Posterior vena cava (tissue), 2 donors: ENCODE measurements at places on chromosomes 5 and 9.

DNA sequence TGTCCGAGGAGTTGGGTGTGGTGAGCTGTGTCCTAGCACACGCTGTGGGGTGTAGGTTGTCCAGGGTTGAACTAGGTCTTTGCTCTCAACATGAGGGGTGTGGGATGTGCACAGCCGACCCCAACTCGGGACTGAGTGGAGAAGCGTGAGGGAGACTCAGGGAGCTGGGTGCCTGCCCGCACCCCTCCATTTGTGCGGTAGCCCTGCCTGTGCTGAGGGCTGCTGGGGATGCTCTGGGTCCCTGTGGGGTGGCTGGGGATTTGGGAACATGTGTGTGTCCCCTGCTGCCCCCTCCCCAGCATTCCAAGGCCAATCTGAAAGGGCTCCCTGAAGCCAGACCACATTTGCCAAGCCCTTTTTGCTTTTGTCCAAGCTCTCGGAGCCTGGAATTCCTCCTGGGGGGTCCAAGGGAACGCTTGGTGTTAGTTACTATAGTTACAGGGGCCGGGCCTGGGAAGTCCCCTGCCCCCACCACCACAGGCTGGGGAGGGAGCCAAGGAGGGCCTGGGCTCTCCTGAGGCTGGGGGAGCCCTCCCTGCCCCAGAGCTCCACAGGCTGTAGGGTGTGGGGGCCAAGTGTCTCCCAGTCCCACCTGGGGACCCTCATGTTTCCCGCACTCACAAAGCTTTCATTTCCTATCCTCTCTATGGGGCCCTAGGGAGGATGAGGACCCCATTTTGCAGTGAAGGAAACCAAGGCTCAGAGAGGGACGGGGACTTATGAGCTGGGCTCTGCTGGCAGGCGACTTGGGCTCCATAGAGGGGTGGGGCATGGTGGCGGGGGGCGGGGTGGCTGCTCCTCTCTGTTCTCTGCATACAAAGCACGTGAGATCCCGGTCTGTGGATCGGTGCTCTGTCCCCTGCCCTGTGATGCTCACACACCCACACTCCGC lies 1.1 kb downstream of the CRB2 start:
- DNase-seq: no peak

DNA sequence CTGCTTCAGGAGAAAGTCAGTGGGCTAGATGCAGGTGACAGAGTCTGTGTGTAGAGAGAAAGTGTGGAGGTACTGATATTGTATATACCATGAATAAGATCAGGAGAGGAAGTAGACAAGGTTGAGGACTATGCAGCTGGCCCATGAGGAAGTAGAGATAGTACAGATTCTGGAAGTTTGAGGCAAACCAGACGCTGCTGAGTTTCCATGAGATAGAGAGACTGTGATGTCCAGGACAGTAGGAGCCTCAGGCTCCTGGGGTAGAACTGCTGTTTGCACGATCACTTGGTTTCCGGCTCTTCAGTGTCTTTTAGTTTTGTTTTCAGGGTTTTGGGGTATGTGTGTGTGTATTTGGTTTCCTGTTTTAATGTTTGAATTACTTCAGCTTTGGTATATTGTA lies 13.6 kb downstream of the OTULINL start:
- DNase-seq: no peak

DNA sequence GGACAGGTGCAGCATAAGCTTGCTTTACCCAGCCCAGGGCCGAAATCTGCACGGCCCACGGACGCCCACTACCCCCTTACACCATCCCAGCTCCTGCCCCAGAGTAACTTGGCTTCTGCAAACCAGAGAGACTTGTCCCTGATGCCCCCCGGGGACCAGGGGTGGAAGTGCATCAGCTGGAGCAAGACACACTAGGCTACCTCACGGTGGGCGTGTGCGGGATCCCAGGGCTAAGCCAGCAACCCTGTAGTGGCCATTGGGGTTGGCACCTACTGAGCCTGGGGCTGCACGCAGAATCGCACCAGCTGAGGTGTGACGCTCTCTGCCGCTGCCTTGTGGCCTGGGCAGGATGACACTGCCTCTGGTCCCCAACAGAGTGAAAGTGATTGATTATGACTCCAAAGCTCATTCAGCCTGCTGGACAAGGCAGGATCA lies 6.1 kb upstream of the ZNF79 start:
- no peak for DNase-seq

DNA sequence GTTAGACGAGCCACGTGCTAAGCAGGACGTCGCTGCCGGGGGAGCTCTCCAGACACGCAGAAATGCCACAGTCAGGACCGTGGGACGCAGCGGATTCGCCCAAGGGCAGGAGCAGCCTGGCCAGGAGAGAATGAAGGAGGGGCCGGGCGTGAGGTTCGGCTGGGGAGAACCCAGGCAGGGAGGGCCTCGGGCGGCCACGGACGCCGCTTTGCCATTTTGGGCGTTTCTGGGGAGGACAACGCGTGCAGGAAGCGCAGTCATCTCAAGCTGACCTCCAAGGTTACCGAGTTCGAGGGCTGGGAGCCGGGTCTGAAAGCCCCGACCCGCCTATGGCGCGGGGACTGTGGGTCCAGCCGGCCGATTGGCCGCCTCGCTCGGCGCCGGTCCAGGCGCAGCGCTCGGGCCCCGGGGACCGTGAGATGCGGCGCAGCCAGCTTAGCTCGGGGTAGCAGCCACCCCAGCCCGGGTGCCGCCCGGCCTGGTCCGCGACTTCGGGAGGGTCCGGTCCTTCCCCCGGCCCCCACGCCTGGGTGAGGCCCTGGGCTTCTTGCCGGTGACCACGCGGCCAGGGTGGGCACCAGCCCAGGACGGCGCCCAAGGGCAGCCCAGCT lies 760 bp upstream of the MAN1B1 start:
- peak; percentile 91 for DNase-seq

GRCh38 chr9:129555512-129556215 lies 65.2 kb downstream of the C9orf50 start:
- no peak for DNase-seq

GRCh38 chr5:89988129-89988810 lies 421.3 kb downstream of the CETN3 start:
- no peak for DNase-seq

DNA sequence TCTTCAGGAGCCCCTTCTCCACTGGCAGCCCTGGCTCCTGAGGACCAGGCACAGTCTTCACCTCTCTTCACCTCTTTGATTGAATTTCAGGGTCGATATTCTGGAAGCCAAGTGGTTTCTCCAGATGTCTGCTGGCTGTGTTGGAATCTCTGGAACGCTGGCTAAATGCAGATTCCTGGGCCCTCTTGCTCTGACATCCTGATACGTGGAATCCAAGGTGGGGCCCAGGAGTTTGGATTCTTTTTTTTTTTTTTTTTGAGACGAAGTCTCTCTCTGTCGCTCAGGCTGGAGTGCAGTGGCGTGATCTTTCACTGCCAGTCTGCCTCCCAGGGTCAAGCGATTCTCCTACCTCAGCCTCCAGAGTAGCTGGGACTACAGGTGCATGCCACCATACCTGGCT lies 26.8 kb upstream of the IER5L start:
- DNase-seq: no peak

DNA sequence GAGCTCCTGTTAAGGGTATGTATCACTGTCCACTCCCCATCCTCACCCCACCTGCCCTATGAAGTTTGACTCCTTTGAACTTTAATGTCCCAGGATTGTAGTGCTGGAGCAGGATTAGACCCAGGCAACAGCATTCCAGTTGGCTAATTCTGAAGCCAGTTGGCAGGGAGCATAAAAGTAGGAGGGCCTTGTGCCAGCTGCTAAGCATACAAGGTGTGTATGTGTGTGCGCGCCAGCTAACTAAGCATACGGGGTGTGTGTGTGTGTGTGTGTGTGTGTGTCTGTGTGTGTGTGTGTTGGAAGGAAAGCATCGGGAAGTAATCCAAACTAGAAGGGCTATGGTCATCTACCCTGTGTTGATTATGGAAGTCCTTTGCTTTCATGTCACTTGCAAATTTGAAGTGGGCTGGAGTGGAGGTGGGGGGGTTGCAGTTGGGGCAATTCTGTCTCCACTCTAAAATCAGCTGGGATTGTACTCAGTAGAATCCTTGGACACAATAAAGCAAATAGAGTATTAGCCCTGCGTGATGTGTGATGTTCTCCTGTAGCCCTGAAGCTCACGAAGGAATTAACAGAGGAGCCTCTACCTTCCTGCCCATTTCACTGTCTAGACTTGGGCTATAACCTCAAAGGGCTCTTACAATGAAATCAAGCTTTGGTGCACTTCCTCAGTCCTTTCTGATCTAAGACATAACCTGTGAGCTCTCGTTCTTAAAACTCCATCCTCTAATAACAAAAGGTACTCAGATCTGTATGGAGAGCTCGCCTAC lies 26.9 kb downstream of the HMGCR start:
- DNase-seq: no peak

- DNase-seq: peak; percentile 86
These were observed 24.3 kb upstream of the NEURL1B start for GRCh38 chr5:172616730-172617129.

DNA sequence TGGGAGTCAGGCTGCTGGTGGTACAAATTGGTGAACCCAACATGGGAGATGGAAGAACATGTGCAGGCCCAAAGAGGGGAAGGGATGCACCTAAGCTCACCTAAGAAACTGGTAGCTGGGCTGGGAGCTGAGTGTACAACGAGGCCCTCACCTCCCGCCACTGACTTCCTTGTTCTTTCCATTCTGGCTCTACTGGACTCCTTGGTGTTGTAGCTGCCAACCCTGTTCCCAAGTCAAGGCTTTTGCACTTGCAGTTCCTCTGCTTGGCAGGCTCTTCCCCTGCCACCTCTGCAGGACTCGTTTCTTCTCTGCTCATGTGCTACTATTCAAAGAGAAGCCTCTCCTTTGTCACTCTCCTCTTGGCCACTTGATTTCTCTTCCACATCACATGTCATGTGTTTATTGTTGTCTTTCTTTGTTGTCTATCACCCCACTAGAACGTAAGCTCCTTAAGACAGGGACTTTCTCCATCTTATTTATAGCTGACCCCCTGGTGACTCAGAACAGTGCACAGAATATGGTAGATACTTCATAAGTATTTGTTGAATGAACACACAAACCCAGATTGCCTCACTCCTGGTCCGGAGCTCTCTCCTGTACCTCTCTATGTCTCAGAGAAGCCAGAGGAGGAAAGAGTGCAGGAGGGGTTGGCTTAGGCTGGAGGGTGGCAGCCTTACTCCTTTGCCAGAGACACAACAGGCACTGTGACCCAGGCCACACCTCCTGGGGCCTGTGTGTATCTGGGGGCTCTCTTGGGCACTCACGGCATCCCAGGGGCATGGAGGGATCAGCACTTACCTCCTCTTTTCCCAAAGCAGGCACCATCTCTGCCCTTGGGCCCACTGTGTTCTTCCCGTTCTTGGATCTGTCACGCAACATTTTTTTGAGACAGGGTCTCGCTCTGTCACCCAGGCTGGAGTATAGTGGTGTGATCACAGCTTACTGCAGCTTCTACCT lies 5.2 kb upstream of the SPINK4 start:
- DNase-seq: no peak

DNA sequence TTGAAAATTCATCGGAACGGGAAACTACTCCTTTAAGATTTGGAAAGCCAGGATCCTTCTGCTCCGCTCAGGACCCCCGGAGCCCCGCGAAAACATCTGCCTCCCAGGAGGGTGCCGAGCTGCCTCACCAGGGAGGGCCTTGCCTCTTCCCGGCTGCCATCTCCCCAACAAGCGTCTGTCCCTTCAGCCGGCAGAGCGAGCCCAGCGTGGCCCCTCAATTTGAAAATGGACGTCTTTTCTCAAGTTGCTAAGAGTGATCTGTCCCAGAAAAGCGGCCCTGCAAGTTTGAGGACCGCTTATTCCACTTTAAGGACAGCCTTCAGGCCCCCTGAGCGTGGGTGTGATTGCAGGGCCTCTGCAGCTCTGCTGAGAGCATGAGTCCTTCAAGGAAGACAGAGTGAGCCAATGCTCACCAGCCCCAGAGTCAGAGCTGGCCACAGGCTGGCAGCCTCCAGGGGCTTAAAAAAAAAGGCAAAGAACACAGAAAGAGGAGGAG lies 101.3 kb downstream of the PHF2 start:
- peak; percentile 74 for DNase-seq

DNA sequence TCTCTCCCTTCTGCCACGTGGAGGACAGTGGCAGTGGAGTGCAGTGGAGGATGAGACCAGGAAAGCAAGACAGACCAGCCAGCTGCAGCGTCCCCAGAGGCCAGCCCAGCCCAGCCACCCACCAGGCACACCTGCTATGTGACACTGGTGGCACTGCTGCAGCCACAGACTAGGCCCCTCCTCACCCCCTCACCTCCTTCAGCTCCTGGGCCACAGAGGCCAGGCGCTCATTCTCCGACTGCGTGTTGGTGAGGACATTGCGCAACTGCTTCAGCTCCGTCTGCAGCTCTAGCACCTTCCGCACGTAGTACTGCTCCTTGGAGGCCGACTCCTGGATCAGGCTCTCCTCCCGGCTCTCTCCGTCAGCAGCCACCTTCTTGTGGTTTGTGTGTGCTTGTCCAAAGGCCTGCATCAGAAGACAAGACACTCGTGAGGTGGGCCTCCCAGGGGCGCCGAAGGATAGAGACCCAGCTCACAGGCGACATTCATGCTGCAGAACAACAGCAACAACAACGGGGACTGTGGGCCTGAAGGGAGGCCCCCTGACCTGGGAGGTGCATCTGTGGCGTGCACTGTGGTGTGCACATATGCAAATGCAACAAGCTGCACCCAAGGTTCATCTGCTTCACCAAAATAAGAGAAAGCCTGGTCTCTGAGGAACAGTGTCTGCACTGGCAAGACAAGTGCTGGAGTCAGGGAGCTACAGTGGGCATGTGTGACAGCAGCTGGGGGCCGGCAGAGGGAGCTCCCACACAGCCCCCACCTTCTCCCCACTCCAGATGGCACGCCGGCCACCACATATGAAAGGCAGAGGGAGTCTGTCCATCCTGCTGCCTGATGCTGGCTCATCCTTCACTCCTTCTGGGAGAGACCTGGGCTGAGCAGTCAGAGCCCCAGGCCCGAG lies 35.5 kb downstream of the BICD2 start:
- DNase-seq: no peak

GRCh38 chr5:111509119-111509518 lies 3.2 kb downstream of the STARD4 start:
- no peak for DNase-seq

- DNase-seq: no peak
These were observed 17.0 kb downstream of the MRPL36 start for GRCh38 chr5:1782385-1783215.

GRCh38 chr5:145324767-145325479 lies 510.2 kb downstream of the PRELID2 start:
- DNase-seq: no peak

GRCh38 chr9:116009420-116009819 lies 144.2 kb upstream of the PAPPA start:
- no peak for DNase-seq

- no peak for DNase-seq
These were observed 16.2 kb downstream of the FAM169A start for GRCh38 chr5:74850030-74850429.

GRCh38 chr5:73242735-73243134 lies 69.7 kb downstream of the TMEM174 start:
- DNase-seq: no peak

- no peak for DNase-seq
These were observed 3.8 kb upstream of the ZNF782 start for GRCh38 chr9:96858018-96858573.
